ENCODE measurements at places on chromosomes 3 and 15. TPM values are rescaled to one million over a fixed set of nuclear protein-coding genes. Genes with fewer than 3 reads are reported as not detected.
A peak's percentile ranks its signal among the peaks of the same experiment; 100 is the strongest.

DNA sequence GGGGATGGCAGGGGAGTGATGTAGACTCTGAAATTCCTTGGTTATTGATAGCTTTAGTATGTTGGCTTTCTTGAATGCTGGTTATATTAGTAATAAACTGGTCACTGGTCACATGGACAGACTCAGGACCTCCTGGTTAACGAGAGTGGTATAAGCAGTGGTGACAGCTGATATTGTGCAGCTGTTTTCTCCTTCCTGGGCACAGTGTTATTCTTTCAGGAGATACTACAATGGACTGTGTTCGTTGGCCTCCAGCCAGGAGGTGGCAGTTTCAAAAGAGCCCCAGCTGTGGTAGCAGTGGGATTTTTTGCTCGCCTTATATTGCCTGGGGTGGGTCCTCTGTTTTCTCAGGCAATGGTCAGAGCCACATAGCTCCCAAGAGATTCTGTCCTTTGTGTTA, 181.6 kb upstream of the RBMS3 start:
- no peaks in the 10 kb centered on the region for H3K27me3 ChIP-seq
- H3K4me1 ChIP-seq, result no peaks in the 10 kb centered on the region
- no peak overlapping the region for H3K27ac ChIP-seq
- H3K4me3 ChIP-seq, result no peak overlapping the region

DNA sequence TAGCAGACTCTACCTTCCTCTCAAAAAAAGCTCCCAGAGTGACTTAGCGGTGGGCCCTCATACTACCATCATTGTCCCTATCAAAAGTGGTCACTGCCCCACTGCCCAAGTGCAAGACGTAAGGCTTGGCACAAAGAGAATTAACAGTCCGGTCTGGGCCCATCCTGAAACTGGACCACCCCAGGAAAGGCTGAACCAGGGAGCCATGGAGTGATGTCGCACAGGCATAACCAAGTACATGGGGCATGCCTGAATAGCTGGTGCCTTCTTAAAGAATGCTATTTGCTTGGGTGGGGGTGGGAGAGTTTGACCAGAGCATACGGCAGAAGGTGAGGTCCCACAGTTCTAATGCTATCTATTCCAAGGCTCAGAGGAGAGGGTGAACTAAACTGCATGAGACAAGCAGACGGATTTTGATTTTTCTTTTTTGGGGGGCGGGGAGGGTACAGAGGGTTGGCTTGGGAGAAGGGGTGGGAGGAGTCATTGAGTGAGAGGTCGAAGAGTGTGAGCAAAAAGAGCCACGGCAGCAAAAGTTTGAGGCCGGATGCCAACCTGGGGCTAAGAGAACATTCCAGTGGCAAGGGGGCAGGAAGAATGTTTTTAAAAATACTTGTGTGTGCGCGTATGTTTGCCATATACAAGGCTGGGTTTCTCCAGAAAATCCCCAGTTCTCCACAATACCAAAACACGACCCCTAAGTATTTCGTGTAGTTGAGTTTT, 50.2 kb downstream of the FAM174B start:
- H3K4me3 ChIP-seq, result no peak overlapping the region
- DNase-seq, result no peak
- no peak overlapping the region for H3K27ac ChIP-seq
- H3K4me1 ChIP-seq, result peaks cover 1% of the 10 kb centered on the region
- no peaks in the 10 kb centered on the region for H3K27me3 ChIP-seq
- no peaks in the 10 kb centered on the region for H3K36me3 ChIP-seq

GRCh38 chr15:40449275-40449674, 8.5 kb downstream of the BAHD1 start:
- H3K36me3 ChIP-seq, result no peaks in the 10 kb centered on the region
- H3K4me1 ChIP-seq, result peaks cover 52% of the 10 kb centered on the region
- H3K27me3 ChIP-seq, result no peaks in the 10 kb centered on the region
- no peak overlapping the region for H3K4me3 ChIP-seq
- H3K27ac ChIP-seq, result no peak overlapping the region

The KNG1 gene
- total RNA-seq, result not detected

The CLDN11 gene
- total RNA-seq, result 32.0 TPM

The PGBD4 gene
- 1.7 TPM for total RNA-seq

DNA sequence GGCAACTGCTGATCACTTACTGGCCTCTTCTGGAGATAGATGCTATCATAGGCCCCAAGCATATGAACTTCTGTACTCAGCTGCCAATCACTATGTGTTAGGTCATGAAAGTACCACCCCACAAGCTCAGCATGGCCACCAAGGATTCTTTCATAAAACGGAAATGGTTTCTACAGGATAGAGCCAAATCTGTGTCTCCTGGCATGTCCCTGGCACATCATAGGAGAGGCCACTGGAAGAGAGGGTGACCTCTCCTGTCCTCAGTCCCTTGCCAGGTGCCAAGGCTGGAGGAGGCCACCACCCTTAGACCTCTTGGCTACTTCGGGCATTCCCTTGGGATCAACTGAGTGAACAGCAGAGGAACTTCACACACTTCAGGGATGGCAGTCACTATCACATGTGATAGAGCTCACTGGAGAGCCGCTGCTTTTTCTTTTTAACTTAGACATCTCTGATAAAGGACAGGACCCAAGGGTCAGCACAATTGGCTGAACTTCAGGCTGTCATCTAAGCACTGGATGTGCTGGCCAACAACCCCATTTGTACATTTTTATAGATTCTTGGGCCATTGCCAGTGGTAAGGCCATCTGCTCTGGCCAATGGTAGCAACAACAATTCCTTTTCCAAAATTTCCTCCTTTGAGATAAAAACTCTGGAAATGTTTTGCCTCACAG, 425.2 kb downstream of the SQOR start:
- no peaks in the 10 kb centered on the region for H3K36me3 ChIP-seq
- no peaks in the 10 kb centered on the region for H3K27me3 ChIP-seq
- no peaks in the 10 kb centered on the region for H3K4me1 ChIP-seq
- DNase-seq, result no peak

DNA sequence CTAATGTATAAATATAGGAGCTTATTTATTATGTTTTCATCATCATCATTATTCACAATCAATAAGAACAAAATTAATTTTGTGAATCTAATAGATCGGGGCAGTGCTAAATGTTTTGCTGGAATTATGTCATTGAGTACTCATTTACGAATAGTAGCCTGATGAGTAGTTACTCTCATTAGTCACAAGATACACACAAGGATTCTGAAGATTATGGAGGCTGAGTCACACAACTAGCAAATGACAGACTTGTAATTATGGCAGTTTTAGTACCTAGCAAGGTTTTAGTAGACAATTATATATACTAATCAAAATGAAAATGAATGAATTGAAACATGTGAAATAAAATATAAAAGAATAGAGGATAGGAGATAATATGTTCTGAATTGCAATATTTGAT, 954.2 kb downstream of the CADM2 start:
- H3K27me3 ChIP-seq, result no peaks in the 10 kb centered on the region
- no peaks in the 10 kb centered on the region for H3K36me3 ChIP-seq
- no peak overlapping the region for H3K27ac ChIP-seq
- H3K4me1 ChIP-seq, result no peaks in the 10 kb centered on the region
- DNase-seq, result no peak

The LMLN gene
- total RNA-seq, result 6.8 TPM

The PRTG gene
- 2.1 TPM for total RNA-seq

DNA sequence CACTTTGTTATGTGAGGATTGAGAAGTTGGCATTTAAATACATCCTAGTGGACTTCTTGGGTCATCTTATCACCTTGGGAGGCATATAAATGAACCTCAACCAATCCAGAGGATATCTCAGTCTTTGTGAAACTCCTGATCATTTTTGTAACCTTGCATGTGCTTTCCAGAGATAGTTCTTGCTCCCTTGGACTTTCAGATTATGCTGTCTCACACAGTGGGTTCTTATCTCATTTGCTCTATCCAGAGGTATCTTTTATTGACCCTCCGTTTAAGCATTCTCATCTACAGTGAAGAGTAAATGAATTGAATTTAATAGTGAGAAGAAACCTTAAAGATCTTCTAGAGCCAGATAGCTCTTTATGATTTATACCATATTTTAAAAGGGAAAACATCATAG, 10.4 kb downstream of the ARMC8 start:
- H3K36me3 ChIP-seq, result peaks cover 7% of the 10 kb centered on the region
- no peak overlapping the region for H3K4me3 ChIP-seq
- H3K27me3 ChIP-seq, result no peaks in the 10 kb centered on the region
- H3K4me1 ChIP-seq, result no peaks in the 10 kb centered on the region
- no peak overlapping the region for H3K27ac ChIP-seq

DNA sequence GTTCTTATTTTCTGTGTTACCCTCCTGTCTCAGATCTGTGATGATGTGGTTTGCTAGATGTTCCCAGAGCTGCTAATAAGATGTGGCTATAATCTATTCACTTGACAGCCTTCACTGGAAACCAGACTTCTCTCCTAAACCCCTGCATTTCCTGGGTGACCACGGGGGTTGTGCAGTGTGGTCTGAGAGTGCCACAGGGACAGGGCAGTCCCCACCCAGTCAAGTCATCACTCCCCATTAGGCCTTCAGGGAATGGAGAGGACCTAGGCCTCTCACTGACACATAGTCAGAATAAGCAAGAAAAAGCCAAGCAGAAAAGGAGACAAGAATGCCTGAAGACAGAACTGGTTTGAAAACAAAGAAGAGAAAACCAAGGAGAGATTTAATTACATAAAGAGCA, 58.3 kb downstream of the GJD2 start:
- no peaks in the 10 kb centered on the region for H3K4me1 ChIP-seq
- DNase-seq, result no peak
- H3K27me3 ChIP-seq, result no peaks in the 10 kb centered on the region
- no peaks in the 10 kb centered on the region for H3K36me3 ChIP-seq

DNA sequence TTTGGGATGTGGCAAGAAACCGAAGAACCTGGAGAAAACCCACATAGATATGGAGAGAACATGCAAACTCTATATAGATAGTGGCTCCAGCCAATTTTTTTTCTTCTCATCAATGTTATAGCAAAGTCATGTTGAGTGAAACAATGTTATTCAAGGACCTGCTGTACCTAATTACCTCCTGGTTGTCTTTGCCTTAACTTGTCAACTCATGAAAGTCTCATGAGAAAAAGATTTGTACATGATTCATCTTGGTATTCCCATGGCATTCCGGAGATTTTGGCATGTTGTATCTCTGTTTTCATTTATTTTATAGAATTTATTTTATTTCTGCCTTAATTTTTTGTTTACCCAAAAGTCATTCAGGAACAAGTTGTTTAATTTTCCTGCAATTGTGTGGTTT, 303.8 kb upstream of the CDIN1 start:
- no peak overlapping the region for H3K27ac ChIP-seq
- H3K4me3 ChIP-seq, result no peak overlapping the region
- H3K27me3 ChIP-seq, result no peaks in the 10 kb centered on the region
- no peaks in the 10 kb centered on the region for H3K4me1 ChIP-seq
- H3K36me3 ChIP-seq, result no peaks in the 10 kb centered on the region
- DNase-seq, result no peak

- H3K4me3 ChIP-seq, result peak overlapping the region; percentile 85
- H3K36me3 ChIP-seq, result no peaks in the 10 kb centered on the region
- peak overlapping the region; percentile 85 for H3K27ac ChIP-seq
- H3K27me3 ChIP-seq, result no peaks in the 10 kb centered on the region
These were observed 835 bp downstream of the STOML1 start for GRCh38 chr15:73991260-73991659.

DNA sequence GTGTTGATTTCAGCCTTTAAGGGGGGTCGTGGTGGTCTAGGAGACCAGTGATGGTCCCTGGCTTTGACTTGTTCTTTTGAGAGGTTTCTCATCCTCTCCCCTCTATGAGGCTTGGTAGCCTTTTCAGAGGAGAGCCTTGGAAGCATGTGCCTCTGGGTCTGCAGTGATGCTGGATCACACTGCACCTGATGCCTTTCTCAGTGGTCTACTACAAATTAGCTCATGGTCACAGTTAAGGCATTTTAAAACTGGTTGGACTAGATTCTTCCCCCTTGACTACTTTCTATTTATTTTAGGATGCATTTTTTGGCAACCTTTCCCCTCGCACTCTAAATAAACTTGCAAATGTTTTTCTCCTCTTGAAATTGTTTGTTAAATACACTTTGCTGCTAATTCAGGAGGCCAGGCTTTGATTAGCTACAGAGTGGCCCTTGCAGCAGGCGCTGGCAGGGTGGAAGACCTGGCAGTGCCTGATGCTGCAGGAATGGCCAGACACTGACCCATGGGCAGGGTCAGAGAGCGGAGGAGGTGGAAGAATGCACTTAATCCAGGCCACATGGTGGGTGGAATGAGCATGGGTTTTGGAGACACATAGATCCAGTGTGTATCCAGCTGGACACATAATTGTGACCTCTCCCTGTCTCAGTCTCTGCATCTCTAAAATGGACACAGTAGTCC, 318.8 kb upstream of the CTDSPL start:
- no peak overlapping the region for H3K27ac ChIP-seq
- no peaks in the 10 kb centered on the region for H3K27me3 ChIP-seq
- H3K4me1 ChIP-seq, result peaks cover 5% of the 10 kb centered on the region
- DNase-seq, result no peak
- no peak overlapping the region for H3K4me3 ChIP-seq
- no peaks in the 10 kb centered on the region for H3K36me3 ChIP-seq

The ASB14 gene
- total RNA-seq, result not detected

The NUP210 gene
- 1.3 TPM for total RNA-seq

The PXYLP1 gene
- total RNA-seq, result 9.9 TPM

- no peaks in the 10 kb centered on the region for H3K4me1 ChIP-seq
- no peaks in the 10 kb centered on the region for H3K36me3 ChIP-seq
- no peak overlapping the region for H3K4me3 ChIP-seq
- H3K27ac ChIP-seq, result no peak overlapping the region
- DNase-seq, result no peak
These were observed 145.8 kb upstream of the THRB start for GRCh38 chr3:24640330-24640877.

Measured in tibial nerve (tissue), 4 donors.